ENCODE measurements at places on chromosomes 2 and 18.

DNA sequence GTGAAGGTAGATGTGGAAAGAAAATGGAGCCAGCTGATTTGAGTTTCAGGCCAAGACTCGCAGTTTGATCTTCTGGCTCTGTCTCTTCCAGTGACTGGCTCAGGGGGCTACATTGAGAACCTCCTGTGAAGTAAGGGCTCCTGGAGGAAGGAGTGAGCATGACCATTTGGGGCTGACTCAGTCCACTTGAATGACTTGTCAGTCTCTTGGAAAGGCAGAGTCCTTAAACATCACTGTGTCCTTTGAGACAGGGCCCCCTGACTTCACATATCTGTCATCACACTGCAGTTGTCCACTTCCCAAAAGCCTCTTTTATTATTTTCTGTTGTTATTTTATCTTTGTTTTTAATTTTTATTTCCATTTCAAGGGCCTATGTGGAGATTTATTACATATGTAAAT lies 204.6 kb upstream of the APCDD1 start:
- DNase-seq, result no peak

DNA sequence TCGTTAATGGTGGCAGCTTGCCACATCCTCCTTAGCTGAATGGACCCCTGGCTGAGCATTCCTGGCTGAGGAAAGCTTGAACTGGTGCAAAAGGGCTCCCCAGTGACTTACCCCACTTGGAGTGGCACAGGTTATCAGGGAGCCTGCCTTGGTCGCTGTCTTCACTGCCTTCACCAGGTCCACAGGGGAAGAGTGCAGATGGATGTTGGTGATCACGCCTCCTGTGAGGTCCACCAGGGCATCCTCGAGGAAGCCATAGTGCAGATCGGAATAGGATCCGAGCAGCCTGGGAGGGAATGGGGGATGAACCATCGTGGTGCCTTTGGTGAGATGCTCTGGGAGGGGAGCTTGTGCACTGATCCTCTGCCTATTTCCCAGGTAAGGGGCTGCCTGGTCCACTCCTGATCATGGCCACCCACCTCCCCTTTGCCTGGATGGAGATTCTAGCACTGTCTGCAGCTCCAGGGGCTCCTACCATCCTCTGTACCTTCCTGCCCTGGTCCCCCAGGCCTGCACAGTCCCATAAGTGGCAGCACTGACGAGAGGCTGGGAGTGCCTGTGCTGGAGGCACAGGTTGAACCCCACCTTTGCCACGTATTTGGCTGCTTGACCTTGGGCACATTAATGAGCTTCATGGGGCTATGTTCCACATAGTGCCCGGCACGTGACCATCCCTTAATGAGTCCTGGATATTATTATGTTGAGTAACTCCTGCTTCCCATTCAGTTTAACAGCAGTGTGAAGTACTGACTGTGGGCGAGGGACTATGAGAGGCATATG lies 43.0 kb downstream of the CAPN13 start:
- no peak for DNase-seq

DNA sequence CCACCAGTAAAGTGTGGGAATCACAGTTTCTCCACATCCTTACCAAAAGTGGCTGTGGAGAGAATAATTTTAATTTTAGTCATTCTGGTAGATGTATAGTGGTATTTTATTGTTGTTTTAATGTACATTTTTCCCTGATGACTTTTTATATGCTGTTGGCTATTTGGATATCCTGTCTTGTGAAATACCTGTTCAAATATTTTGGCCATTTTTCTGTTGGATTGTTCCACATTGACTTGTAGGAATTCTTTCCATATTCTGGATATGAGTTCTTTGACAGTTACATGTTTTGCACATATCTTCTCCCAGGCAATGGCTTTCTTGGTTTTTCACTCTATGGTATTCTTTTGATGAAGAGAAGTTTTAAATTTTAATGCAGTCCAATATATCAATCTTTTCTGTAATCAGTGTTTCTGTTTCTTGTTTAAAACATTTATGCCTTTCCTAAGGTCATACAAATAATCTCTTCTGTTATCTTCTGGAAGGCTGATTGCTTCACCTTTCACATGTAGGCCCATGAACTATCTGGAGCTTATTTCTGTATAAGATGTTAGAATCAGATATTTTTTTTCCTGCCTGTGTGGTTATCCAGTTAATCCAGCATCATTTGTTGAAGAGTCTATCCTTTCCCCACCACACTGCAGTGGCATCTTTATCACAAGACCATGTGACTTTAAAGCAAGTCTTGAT lies 19.0 kb downstream of the AFTPH start:
- no peak for DNase-seq

- no peak for DNase-seq
These were observed 55.8 kb downstream of the MYOM1 start for GRCh38 chr18:3163968-3164367.

DNA sequence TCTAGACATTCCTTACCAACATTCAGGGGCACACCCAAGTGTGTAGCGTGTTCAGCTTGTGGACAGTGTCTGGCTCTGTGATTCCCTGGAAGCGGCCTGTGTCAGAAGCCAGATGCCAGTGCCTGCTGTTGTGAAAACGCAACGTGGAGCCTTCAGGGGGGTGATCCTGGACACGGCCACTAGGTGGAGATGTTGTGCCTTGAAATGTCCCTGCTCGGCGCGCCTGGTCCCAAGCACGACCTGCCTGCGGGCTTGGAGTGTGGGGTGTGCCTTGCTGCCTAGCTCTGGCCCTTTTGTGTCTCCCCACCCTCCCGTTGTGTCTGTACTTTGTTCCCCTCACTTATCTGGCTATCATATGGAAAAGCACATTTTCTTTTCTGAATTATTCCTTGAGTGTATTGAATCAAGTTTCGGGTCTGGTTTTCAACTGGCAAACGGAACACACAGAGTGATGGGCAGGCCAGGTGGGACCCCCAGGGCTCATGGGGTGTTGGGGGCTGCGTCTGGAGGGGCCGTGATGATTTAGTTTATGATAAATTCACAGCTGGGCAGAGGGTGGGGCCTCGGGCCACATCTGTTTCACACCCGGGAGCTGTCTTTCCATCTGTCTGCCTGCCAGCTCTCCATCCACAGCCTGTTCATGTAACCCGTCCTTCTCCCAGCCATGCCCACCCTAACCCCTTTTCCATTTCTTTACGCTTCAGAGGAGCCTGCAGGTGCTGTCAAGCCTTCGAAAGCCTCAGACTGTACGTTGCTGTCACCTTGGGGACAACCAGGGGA lies 95.5 kb downstream of the DYSF start:
- DNase-seq, result peak; percentile 70

DNA sequence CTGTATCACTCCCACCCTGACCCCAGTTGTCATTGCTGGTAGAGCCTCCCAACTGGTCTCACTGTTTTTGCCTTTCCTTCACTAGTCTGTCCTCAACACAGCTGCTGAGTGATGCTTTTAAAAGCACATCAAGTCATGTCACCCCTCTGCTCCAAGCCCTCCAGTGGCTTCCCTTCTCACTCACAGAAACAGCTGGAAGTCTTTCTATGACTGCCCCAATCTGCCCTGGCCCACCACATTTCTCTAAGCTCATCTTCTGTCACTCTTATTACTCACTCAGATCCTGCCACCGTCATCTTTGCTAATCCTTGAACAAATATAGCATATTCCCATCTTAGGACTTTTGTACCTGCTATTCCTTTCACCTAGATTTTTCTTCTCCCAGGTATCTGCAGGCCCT lies 242.6 kb upstream of the RBBP8 start:
- no peak for DNase-seq

GRCh38 chr18:33201509-33201926 lies 239.0 kb downstream of the CCDC178 start:
- DNase-seq, result no peak

DNA sequence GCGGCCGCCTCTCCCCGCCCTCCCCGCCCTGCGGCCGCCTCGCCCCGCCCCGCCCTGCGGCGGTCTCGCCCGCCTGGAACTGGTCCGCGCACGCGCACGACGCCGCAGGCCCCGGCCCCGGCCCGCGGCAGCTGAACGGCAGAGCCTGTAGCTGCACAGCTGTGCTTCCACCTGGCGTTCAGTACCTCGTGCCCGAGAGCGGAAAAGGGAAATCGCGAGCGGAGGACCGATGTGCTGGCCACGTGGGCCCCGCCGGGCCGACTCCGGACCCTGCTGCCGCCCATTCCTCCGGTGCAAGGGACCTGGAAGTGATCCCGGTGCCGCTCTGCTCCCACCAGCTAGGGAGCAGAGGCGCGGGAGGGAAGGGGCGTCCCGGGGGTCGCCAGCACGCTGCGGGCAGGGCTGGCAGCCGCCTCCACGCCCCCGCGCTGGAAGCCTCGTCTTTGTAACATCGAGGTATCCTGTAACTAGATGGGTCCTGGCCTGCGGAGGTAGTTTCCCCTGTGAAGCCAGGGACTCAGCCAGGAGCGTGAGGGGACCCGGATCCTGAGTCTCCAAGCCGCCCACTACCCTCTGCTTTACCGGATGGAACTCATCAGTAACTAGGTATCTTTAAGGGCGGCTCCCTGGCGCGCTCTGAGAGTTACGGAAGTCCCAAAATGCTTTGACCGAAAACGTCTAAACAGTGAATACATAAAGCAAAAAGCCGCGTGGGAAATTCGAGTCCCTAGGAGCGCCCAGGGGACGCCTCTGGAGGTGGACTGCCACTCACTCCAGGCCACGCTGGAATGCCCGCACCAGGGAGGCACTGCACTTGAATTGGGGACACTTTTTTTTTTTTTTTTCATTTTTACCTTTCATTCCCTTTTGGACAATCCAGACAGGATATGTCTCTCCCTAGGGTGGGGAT lies 704 bp upstream of the ODC1 start:
- DNase-seq, result no peak

- DNase-seq, result no peak
These were observed 184.3 kb downstream of the GULP1 start for GRCh38 chr2:188475945-188476344.

- DNase-seq, result no peak
These were observed 948.8 kb downstream of the SOCS6 start for GRCh38 chr18:71237641-71238040.

- DNase-seq, result peak; percentile 97
These were observed 38.8 kb downstream of the PPP4R1 start for GRCh38 chr18:9575558-9575957.

- no peak for DNase-seq
These were observed 169.1 kb upstream of the SIX2 start for GRCh38 chr2:45178359-45178758.

DNA sequence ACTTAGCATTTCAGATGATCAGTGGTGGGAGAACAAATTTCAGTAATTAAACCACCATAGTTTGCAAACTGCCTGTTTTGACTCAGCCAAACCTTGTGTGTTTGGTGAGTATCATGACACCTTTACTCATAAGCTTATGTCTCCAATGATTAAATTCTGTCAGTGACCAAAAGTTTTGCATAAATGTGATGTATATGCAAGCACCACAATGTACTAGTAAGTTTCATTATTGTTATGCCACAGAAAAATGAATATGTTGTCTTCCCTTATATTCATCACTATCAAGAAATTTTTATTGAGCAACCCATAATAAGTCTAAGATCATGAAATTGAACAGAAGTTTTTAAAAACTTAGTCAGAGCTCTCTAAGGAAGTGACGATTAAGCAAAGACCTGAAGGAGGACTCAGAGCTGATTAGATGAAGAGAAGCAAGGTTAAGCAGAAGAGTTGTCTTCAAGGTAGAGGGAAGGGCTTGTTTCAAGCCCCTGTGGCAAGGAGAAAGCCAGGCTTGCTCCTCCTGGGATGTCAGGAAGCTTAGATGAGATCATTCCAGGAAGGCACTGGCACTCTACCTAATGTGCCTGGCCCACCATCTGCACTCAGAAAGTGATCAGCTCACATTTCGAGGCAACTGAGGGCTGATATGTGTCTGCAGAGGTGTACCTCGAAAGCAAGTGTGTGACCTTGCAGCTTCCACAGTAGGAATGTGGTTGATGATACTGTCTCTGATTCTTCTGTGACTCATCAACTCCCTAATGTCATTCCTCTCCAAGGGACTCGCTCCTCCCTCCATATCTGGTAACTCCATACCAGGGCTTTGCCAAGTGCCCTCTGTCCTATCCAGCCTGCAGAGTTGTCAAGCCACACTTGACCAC lies 54.7 kb downstream of the KCTD18 start:
- no peak for DNase-seq

All from stomach (tissue), 19 donors.